Cardiac septum (tissue), 1 donor: ENCODE measurements at places on chromosomes 1 and 21. TPM values are rescaled to one million over a fixed set of nuclear protein-coding genes. Genes with fewer than 3 reads are reported as not detected.

- DNase-seq = no peak
Measured at GRCh38 chr1:196550731-196551130, 57.5 kb downstream of the KCNT2 start.

DNA sequence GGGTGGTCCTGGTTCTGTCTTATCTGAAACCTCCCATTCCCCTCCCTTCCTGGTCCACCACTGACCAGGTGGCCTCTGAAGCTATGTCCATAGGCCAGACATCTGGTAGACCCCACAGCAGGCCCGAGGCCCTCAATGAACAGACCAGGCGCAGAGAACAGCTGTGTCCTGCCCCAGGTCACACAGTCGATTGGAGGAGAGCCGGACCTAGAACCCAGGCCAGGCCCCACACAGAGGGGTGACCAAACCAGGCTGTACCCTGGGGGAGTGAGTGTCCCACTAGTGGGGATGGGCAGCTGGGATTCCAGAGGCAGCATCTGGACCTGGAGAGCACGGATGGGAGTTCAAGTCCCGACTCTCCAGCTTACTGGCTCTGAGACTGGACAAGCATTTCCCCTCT is 29.2 kb downstream of the RNU1-1 start:
- DNase-seq = no peak

DNA sequence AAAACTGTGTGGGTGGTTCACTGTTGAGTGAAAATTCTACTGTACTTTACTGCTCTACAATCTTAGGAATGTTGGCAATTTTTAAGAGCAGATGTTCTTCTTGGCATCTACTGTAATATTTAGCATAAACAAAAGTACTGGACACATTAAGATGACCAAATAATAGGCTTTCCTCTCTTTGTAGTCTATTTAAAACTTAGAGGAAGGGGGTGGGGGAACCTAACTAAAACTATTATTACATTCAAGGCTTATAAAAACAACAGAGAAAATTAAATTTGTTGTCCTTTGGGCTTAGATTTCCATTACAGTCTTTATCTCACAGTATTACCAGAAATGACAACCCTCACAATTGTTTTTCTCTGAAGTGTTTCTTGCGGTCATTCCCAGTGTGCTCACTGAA is 181.2 kb downstream of the PLPPR4 start:
- no peak for DNase-seq

- DNase-seq = peak; percentile 97
Measured at GRCh38 chr1:234997201-234997895, 131.3 kb downstream of the TOMM20 start.

GRCh38 chr1:31781138-31781755 is 17.1 kb upstream of the ADGRB2 start:
- no peak for DNase-seq

DNA sequence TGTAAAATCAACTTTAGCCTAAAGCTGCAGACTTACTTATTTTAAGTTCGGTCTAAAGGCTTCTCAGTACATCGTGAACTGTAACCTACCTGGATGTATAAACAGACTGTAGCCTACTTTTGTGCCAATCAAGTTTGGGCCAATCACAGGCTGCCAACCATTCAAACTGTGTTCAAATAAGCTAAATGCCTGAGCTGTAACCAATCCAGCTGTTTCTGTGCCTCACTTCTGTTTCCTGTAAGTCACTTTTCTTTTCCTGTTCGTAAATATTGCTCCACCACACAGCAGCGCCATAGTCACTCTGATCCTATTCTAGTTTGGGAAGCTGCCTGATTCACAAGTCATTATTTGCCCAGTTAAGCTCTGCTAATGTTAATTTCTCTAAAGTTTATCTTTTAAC is 37.5 kb upstream of the SLAMF9 start:
- DNase-seq = no peak

GRCh38 chr1:208643005-208643597 is 398.9 kb upstream of the PLXNA2 start:
- no peak for DNase-seq

- no peak for DNase-seq
Measured at GRCh38 chr1:204692841-204693356, 7.4 kb upstream of the LRRN2 start.

DNA sequence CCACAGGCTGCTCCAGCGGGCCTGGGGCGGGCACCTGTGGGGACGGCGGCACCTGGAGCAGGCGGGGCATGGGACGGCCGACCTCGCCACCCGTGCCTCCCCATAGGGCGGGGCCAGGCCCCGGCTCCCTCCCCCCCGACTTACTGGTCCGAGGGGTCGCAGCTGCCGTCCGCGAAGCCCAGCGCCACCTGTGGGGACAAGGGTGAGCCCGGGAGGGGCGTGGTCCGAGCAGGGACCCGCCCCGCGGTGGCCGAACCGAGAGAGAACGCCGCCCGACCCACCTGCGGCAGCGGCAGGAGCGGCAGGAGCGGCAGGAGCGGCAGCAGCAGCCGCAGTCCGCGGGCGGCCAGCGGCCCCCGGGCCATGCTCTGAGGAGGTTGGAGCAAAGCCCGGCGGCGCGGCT is at the start of gene TMEM52:
TMEM52 (minus strand) TSS at position 379 of the 403 bp plus-strand sequence; CDS start at position 365, 14 bp downstream.
- no peak for DNase-seq

DNA sequence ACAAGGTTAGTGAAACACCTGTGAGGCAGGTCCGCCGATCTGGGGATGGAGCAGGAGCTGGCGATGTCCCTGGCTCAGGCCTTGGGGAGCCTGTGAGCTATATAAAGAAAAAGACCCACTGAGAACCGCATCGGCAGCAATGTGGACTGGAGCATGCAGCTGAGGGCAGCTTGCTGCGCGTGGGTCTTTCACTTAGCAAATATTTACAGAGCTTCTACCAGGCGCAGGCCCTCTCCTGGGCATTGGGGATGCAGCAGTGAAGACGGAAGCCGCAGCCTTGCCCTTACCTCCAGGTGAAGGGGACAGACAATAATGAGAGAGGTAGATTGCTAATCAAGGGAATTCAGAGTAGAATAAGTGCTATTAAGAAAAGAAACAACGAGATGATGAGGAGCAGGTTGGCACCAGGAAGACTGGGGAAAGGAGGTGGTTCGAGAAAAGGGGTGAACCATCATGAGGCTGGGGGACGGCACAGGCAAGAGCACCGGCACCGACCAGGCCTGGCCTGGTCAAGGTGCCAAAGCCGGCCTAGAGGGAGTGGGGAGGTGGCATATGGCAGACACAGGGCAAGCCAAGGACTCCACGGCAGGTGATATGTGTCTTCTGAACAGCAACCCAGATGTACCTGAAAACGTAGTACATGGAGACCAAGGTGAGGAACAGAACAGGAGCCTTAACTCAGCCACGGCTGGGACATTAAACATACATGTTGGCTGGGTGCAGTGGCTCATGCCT is 60.7 kb upstream of the PAX7 start:
- DNase-seq = no peak

DNA sequence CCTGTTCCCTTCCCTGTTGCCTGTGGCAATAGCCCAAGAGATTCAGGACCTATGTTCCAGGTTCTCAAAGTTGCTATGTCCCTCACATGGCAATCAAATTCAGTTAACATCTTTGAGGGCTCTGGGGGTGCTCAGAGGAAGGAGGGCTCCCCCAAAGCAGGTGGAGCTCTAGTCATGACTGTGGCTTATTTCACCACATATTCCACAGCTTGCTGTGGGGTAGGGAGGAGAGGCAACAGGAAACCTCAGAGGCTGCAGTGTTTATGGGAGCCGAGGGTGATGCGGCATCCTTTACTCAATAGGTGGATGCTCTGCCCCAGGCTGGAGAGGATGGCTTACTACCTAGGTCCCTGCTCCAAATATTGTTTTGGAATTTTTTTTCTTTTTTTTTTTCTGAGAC is 1.2 kb upstream of the MKNK1 start:
- no peak for DNase-seq

- DNase-seq = no peak
Measured at GRCh38 chr1:86548839-86549238, 2.0 kb downstream of the CLCA4 start.

DNA sequence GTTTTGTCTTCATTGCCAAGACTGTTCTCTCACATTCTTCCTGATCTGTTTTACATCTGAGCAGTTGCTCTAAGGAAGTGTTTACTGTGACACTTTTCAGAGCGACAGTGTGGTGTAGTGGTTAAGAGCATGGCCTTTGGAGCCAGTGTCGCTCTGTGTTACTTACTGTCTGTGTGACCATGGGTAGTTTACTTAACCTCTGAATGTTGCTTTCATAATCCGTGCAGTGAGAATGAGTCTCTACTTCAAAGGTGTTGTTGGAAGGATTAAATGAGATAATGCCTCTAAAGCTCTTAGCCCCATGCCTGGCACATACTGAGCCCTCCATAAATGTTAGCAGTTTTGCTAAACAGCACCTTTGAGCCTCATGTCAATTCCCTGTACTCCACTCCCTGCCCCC is 35.9 kb upstream of the ZFP69B start:
- no peak for DNase-seq

DNA sequence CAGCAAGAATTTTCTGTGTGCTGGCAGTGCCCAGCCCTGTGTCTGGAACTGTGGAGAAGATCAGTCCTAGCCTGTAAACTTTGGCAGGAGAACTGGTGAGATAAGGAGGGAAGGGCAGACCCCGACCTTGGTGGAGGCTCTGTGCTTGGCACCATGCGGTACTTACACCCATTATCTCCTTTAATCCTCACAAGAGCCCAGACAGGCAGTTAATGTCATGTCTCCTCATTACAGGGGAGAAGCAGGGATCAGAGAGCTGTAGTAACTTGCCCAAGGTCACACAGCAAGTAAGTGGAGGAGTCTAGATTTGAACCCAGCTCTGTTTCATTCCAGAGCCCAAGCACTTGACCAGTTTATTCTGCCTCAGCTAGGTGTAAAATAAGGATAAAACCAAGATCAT is 13.9 kb upstream of the POU3F1 start:
- DNase-seq = no peak

DNA sequence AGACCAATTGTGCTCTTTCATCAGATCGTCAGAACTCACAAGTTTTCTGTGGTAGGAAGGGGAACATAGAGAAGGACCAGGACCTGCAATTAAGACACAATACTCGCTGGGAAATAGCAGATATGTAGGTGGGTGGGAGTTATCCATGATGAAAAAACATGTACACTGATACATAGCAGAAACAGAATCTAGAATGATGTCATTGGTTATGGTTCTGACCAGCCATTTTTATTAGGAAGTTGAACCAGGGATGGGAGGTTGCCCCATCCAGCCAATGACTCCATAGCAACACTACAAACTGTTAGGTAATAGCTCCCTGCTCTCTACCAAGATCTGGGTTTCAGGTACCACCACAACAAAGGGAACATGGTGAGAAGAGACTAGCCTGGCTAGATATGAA is 393.5 kb upstream of the PBX1 start:
- no peak for DNase-seq

GRCh38 chr1:46517010-46517600 is 27.5 kb downstream of the DMBX1 start:
- DNase-seq = no peak

DNA sequence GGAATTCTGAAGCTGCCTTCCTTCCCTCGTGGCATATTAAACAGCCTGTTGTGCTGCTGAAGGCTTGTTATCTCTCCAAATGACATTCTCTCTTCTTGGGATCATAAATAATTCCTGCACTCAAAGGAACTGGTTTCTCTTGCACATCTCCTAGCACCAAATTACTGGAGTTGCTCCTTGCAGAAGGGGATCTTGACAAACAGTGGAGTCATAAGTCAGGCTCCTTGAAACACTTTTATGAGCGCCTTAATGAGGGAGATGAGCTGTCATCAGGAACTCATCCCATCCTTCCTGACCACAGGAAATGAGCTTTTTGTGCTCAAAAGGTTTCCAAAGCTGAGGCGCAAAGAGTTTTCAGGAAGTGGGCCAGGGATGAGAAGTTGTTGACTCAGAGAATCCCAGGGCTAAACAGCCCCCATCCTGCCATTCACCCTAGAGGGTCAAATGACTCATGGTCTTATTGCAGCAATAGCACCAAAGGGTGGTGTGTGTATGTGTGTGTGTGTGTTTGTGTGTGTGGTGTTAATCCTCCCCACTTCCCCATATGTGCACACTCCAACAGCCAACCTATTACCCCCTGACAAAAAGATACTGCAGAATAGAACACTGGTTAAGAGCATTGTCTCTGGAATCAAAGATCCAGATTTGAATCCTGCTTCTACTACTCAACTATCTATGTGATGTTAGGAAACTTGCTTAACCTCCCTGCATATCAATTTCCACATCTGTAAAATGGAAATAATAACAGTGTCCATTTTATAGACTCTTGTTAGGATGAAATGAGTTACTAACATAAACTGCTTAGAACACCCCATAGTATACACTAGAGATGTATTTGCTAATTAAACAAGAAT is 2.8 kb upstream of the PHC2 start:
- no peak for DNase-seq

DNA sequence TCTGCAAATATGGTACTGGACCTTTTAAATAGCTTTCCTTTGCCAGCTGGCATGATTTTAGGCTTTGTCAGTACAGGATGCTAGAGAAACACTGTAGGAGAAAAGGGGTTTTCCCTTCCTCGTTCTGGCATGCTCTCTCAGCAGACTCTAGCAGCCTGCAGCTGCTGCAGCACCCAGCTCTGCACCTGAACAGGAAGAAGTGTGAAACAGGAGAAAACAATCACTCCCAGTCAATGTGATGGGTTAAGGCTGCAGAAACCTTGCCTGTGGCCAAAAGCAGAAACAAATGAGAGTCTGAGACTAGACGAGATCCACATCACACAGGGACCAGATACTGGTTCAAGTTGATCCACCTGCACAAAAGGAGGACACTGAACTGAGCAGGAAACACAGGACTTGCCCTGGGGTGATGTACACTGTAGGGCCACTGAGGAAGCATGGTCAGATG is 21.2 kb downstream of the OVGP1 start:
- no peak for DNase-seq

DNA sequence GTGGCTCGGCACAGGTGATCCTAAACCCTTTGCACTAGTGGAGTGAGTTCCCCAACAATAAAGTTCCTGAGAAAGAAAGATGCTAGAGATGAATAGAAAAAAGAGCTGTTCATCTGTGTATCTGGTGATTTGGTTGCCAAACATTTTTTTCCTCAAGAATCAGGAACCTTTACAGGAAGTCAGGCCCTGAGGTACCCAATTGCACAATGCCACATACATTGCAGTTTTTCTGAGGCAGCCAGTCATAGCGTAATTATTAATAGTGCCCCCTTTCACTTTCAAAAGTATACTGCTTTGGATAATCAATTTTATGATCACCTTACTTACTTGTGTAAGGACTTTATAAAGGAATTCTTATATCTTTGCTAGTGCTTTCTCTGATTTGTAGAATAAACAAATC is 346.3 kb upstream of the POU3F1 start:
- no peak for DNase-seq

Gene SPSB1
- 12.9 TPM for total RNA-seq

Gene LORICRIN
- total RNA-seq = not detected

Gene PLA2G5
- total RNA-seq = 36.4 TPM

Gene ACTN2
- total RNA-seq = 3,389 TPM

Gene NASP
- total RNA-seq = 30.1 TPM

Gene HFM1
- total RNA-seq = 2.7 TPM

Gene KCNJ6
- total RNA-seq = not detected

Gene IL19
- total RNA-seq = not detected

Gene NADK
- total RNA-seq = 31.3 TPM

Gene SLC9C2
- 0.13 TPM for total RNA-seq
